Ascending aorta (tissue), 2 donors: ENCODE measurements at places on chromosomes 2 and 18. TPM values are rescaled to one million over a fixed set of nuclear protein-coding genes. Genes with fewer than 3 reads are reported as not detected.

SYT4 gene
- not detected for total RNA-seq

- no peak overlapping the region for H3K4me3 ChIP-seq
- no peak for DNase-seq
- H3K27me3 ChIP-seq, result no peaks in the 10 kb centered on the region
Observed at GRCh38 chr2:106563195-106563594, 76.0 kb downstream of the CD8B2 start.

DNA sequence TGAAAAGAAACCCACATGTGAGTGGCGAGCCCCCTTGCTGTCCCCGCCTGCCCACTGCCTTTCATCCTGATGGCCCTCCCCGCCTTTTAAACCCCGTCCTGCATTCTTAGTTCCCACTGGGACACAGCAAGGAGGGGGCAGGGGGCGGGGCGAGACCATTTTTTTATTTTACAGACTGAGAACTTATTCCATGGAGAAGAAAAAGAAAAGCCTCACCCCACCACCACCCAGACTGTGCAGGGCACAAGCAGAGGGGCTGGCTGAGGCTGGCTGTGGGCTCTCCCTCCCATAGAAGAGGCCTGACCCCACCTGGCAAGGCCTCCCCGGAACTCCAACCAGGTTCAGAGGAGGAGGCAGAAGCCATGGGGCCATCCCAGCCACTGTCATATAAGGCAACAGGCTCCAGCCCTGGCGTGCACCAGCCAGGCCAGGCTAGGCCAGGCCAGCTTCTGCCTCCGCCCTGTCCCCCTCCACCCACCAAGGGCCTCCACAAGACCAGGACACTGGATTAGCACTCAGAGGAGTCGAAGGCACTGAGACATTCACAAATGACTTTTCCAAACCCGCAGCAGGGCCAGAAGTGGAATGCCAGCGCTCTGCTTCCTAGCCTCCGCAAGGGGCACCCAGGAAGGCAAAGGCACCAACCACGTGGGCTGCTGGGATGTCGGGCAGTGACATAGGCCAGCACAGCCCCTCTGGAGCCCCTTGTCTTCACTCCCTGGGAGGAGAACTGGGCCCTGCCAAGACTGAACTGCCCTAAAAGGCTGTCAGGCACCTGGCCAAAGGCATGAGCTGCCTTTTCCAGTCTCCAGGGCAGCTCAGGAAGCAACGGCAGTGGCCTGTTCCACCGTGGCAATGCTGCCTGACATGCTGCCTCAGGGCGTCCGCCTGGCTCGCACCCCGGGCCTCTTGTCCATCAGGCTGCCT, 37.5 kb upstream of the SEMA4C start:
- peak overlapping the region; percentile 95 for H3K27ac ChIP-seq
- peak; percentile 97 for DNase-seq
- H3K27me3 ChIP-seq, result no peaks in the 10 kb centered on the region
- peak overlapping the region; percentile 40 for H3K4me3 ChIP-seq
- H3K4me1 ChIP-seq, result peaks cover 7% of the 10 kb centered on the region
- no peaks in the 10 kb centered on the region for H3K36me3 ChIP-seq

MAP3K20 gene
- 21.3 TPM for total RNA-seq
